ENCODE measurements at places on chromosomes 7 and 10. TPM values are rescaled to one million over a fixed set of nuclear protein-coding genes. Genes with fewer than 3 reads are reported as not detected.

GRCh38 chr7:7422641-7423040 lies 113.0 kb downstream of the COL28A1 start:
- DNase-seq: no peak
- no peaks in the 10 kb centered on the region for H3K36me3 ChIP-seq
- H3K4me3 ChIP-seq: no peak overlapping the region
- no peaks in the 10 kb centered on the region for H3K4me1 ChIP-seq

DNA sequence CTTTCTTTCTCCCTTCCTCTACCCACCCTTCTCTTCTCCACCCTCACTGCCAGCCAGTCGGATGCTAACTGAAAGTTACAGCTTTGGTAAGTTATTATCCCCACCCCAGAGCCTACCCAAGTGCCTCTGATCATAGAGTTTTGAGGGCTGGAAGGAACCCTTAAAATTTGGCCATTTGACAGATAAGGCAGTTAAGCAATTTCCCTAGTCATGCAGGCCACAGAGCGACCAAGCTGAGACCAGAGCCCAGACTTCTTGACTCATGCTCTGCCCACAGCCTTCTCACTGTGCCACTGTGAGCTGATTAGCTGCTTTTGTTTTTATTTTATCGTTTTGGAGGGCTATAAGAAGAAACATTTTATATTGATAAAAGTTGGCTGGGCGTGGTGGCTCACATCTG lies 17.2 kb downstream of the SAP25 start:
- DNase-seq: no peak
- H3K36me3 ChIP-seq: peaks cover 15% of the 10 kb centered on the region
- no peaks in the 10 kb centered on the region for H3K4me1 ChIP-seq
- H3K27ac ChIP-seq: no peak overlapping the region

DNA sequence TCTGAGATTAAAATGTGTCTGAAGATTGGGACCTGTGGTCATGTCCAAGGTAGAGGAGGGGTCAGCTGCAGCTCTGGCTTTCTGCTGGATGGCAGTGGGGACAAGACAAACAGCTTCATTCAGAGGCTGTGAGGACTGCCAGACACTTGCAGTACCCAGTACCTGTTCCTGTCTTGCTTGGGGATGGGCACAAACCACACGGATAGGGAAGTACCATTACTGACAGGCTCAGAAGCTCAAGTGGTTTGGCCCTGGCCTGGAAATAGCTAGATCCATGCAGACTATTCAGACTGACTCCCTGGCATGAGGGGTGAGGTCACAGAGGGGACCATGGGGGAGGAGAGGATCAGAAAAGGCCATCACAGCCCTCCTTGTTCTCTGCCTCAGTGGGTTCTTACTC lies 56.0 kb upstream of the COMTD1 start:
- H3K27me3 ChIP-seq: peaks cover 28% of the 10 kb centered on the region
- no peaks in the 10 kb centered on the region for H3K4me1 ChIP-seq
- H3K27ac ChIP-seq: no peak overlapping the region
- DNase-seq: no peak
- no peak overlapping the region for H3K4me3 ChIP-seq
- no peaks in the 10 kb centered on the region for H3K36me3 ChIP-seq

- DNase-seq: no peak
- H3K36me3 ChIP-seq: no peaks in the 10 kb centered on the region
- H3K27me3 ChIP-seq: no peaks in the 10 kb centered on the region
- no peak overlapping the region for H3K4me3 ChIP-seq
Observed at GRCh38 chr7:126210707-126211106, 1042.0 kb downstream of the GRM8 start.

DNA sequence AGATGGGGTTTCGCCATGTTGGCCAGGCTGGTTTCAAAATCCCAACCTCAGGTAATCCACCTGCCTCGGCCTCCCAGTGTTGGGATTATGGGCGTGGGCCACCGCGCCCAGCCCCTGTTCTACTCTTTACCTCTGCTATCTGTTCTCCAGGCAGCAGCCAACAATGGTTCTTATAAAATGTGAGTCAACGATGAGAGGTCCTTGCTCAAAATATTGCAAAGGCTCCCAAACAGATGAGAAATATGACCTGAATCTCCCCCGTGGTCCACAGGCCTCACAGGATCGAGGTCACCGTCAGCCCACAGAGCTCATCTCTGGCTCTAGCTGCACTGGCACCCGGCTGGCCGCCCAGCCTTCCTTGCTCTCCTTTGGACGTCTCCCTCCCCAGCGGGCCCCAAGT lies 62.0 kb upstream of the EGFR start:
- no peaks in the 10 kb centered on the region for H3K36me3 ChIP-seq
- H3K27ac ChIP-seq: no peak overlapping the region
- no peak overlapping the region for H3K4me3 ChIP-seq

DNA sequence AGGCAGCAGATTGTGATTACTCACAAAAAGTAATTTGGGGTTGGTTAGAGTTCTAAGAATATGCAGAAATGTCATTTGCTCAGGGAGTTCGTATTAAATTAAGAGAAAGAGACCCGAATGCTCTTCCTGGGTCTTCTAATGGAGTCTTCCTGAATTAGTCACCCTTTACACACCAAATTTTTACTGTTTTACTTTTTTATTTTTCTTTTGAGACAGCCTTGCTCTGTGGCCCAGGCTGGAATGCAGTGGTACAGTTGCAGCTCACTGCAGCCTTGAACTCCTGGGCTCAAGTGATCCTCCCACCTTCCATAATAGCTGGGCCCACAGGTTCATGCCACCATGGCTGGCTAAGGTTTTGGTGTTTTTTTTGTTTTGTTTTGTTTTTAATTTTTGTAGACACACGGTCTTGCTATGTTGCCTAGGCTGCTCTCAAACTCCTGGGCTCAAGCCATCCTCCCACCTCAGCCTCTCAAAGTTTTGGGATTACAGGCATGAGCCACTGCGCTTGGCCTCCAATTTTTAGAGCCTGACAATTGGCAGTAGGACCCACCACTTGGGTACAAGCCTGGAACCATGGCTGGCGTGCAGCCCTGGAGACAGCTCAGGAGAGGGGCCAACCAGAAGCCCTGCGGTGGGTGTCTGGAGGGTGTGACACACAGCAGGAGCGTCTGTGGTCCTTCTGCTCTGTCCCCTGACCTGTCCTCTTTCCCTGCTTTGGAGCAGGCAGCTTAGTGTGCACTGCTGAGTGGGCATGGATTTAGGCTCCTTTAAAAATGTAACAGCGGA lies 16.4 kb upstream of the BHLHA15 start:
- no peak overlapping the region for H3K4me3 ChIP-seq
- H3K4me1 ChIP-seq: no peaks in the 10 kb centered on the region
- H3K27ac ChIP-seq: no peak overlapping the region
- DNase-seq: no peak
- peaks cover 6% of the 10 kb centered on the region for H3K36me3 ChIP-seq

DNA sequence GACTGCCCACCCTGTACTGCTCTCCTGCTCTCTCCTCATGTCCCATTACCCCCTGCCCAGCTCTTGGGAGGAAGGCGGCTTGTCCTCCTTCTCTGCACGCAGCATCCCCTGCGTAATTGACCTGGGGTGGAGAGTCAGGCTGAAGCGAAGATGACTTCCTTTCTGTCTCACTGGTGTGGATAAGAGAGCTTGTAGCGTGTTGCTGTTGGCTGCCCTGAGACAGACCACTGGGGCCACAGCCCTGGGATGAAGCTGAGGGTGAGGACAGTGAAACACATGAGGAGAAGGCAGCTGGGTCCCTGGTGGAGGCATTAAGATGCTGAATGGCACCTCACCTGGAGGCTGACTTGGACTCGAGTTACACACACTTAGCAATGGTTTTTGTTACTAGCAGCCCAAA lies 310.3 kb upstream of the ZNF32 start:
- H3K36me3 ChIP-seq: no peaks in the 10 kb centered on the region
- no peak overlapping the region for H3K27ac ChIP-seq
- no peaks in the 10 kb centered on the region for H3K4me1 ChIP-seq
- DNase-seq: no peak
- no peak overlapping the region for H3K4me3 ChIP-seq
- H3K27me3 ChIP-seq: no peaks in the 10 kb centered on the region

- no peaks in the 10 kb centered on the region for H3K4me1 ChIP-seq
- DNase-seq: no peak
- H3K27me3 ChIP-seq: no peaks in the 10 kb centered on the region
Observed at GRCh38 chr7:146725520-146725919, 608.9 kb downstream of the CNTNAP2 start.

DNA sequence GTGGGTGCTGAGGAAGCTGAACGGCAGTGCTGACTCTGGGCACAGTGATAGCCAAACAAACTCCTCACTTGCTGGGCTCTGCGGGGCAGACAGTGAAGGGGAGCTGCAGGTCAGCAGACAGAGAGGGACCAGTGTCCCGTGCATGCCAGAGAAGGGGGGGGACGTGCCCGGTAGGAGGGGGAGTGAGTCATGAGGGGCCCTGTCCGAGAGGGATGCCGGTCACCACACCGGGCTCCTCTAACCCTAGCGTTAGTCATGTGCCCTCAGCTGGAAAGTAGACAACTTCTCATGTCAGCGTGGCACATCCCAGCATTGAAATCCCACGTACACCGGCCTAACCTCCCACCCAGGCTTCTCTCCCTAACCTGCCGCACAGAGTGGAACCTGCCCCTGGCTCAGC lies 117.1 kb upstream of the DPP6 start:
- no peaks in the 10 kb centered on the region for H3K27me3 ChIP-seq
- H3K27ac ChIP-seq: no peak overlapping the region
- H3K36me3 ChIP-seq: no peaks in the 10 kb centered on the region

DNA sequence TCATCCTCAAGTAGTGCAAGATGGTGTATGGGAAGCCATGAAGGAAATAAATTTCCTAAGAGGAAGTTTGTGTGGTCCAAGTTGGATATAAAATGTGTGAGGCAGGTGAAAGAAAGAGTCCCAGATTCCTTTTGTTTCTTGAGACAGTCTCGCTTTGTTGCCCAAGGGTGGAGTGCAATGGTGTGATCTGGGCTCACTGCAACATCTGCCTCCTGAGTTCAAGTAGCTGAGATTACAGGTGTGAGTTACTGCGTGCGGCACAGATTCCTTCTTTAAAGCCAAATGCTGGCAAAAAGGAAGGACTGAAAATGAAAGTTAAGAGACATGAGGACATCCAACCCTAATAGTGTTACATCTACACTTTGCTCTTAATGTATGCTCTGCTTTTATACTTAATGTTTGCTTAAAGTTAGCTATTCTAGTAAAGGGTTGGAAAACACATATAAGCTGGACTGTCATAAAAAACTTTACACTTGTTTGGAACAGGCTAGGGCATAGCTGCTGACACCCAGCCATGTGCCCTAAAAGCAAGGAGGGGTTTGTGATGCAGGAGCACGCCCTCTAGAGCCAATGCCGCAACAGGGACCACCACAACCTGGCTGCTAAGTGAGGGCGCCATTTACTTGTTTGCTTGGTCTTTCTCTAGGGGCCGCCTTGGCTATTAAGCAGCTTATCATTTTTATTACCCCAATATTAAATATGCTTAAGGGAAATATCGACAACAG lies 34.5 kb downstream of the CLEC2L start:
- no peaks in the 10 kb centered on the region for H3K36me3 ChIP-seq
- H3K4me3 ChIP-seq: no peak overlapping the region
- H3K27me3 ChIP-seq: no peaks in the 10 kb centered on the region
- no peaks in the 10 kb centered on the region for H3K4me1 ChIP-seq

DNA sequence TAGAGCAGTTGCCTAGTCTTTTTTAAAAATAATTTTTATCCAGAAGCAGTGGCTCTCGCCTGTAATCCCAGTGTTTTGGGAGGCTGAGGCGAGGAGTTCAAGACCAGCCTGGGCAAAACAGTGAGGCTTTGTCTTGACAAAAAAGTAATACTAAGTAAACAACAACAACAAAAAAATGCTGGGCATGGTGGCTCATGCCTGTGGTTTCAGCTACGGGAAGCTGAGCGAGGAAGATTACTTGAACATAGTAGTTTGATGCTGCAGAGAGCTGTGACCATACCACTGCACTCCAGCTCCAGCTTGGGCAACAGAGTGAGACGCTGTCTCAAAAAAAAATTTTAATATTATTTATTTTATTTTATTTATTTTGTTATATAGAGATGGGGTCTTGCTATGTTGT lies 31.3 kb upstream of the TPST1 start:
- H3K4me3 ChIP-seq: no peak overlapping the region
- DNase-seq: no peak
- no peak overlapping the region for H3K27ac ChIP-seq
- H3K36me3 ChIP-seq: no peaks in the 10 kb centered on the region
- H3K27me3 ChIP-seq: no peaks in the 10 kb centered on the region

The EFCAB10 gene
- 0.52 TPM for polyA plus RNA-seq

The ITIH2 gene
- polyA plus RNA-seq: not detected

The MYO3A gene
- 4.0 TPM for polyA plus RNA-seq

All from H1 (cell line).